ENCODE measurements at places on chromosomes 5 and 9.
A peak's percentile ranks its signal among the peaks of the same experiment; 100 is the strongest.

- DNase-seq = no peak
These were observed 455 bp upstream of the FER start for GRCh38 chr5:108747111-108747773.

- DNase-seq = no peak
These were observed 63.1 kb upstream of the MOCS2 start for GRCh38 chr5:53172630-53173029.

DNA sequence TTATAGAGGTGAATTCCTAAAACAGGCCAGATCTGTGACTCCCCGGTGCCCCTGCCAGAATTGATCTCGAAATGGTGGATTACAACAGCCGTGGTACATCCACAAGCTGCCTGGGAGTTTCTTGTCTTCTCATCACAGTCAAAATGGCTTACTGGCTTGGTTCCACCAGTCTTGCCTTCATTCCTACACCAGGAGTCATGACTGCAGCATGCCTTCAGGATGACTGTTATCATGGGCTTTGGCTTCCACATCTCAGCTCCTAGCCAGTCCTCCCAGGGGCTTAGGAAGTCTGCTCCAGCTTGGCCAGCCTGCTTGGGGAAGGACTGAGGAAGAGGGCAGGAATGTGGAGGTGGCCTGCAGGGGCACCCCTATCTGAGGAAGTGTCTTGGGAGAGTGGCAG, 132.9 kb upstream of the NR3C1 start:
- peak; percentile 98 for DNase-seq

DNA sequence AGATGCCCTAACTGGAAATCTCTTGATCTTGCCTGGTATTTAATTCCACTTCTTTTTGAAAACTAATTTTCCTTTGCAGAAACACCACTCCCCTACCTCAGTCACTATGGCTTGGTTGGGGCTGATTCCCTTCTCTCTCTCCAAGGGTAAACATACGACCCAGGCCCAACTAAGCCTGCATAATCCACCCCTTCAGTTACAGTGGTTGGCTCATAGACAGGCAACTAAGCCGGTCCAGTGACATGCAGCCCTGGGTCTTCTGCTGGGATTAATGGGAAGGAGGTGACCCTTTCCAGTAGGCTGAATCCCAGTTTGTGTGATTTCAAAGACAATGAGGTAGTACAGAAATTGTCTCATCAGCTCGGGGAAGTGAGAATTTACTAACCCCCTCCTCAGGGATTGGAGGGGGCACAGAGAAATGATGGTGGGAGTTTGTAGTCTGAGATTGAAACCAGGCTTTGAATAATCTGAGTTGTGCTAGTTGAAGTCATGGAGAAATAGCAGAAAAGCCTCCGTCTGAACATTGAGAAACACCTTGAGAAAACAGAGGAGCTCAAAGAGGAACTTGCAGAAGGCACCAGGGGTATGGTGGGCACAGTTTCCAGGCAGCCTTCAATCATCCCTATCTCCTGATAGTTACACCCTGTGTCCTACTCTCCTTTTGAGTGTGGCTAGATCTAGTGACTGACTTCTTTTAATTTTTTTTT, 148.9 kb downstream of the GCNT1 start:
- no peak for DNase-seq

- DNase-seq = peak; percentile 71
These were observed 118.1 kb downstream of the PRDM6 start for GRCh38 chr5:123207081-123207537.

DNA sequence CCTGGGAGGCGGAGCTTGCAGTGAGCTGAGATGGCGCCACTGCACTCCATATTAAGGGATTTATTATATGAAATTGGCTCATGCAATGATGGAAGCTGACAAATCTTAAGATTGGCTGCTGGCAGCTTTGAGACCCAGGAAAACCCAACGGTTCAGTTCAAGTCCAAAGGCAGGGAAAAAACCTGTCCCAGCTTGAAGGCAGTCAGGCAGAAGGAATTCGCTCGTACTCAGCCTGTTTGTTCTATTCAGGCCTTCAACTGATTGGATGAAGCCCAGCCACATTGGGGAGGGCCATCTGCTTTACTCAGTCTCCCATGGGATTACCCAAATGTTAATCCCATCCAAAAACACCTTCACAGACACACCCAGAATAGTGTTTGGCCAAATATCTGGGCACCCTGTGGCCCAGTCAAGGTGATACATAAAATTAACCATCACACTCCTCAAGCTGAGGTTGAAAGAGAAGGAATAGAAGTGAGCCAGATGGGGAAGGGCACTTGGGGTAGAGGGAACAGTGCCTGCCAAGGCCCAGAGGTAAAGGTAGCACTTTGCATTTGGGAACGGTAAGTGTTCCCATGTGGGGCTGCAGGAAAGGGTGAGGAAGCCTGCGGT, 8.5 kb upstream of the ORM1 start:
- DNase-seq = no peak

DNA sequence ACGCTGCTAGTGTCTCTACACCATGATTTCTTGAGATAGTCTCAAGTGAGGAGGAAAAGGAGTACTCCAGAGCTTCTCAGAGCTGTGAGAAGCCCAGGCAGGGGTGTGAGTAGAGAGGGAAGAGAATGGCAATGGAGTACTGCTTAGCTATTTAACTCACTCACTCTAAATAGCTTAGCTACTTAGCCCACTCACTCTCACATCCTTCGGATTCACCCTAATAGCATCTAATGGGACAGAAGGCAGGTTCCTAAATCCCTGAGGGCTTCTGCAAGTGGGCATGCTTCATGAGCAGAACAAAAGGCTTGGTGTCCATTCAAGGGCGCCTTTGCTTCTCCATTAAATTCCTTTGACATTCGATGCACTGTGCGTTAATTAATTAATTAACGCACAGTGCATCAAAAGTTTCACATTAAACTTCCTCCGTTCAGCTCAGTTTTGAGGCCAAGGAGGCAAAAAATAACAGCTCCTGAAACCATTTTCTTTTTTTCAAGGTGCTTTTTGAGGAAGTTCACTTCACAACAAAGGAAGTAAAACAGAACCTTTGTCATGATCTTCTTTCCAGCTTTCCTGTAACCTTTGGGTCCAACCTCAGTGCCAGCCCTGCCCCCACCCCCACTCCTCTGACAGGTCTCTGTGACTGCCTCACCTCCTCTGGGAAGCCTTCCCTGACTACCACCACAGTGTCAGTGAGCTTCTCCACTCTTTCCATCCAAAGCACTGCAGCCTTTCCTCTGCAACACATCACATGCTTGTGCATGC, 294.0 kb downstream of the SEC61B start:
- no peak for DNase-seq

DNA sequence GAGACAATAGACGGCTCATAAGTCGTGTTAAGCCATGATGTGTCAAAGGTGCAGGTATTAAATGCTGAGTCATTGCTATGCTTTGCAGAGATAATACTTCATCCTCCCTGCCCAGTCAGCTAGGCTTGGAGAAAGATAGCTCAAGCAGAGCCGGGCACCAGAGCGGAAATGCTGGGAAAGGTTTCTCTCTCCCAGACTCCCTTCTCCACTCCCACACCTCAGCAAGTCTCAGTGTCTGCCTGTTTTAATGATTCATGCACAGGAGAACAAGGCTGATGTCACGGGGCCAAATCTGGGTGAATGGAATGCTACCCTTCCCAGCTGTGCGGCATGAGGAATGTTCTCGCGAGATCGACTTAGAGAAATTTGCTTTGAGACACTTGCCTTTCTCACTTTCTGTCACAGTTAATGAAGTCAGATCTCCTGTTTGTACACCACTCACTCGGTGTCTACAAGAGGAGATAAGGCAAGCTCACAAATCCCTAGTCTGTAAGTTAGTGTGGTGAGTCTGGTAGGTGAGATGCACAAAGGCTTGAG, 204.4 kb downstream of the EFNA5 start:
- no peak for DNase-seq

DNA sequence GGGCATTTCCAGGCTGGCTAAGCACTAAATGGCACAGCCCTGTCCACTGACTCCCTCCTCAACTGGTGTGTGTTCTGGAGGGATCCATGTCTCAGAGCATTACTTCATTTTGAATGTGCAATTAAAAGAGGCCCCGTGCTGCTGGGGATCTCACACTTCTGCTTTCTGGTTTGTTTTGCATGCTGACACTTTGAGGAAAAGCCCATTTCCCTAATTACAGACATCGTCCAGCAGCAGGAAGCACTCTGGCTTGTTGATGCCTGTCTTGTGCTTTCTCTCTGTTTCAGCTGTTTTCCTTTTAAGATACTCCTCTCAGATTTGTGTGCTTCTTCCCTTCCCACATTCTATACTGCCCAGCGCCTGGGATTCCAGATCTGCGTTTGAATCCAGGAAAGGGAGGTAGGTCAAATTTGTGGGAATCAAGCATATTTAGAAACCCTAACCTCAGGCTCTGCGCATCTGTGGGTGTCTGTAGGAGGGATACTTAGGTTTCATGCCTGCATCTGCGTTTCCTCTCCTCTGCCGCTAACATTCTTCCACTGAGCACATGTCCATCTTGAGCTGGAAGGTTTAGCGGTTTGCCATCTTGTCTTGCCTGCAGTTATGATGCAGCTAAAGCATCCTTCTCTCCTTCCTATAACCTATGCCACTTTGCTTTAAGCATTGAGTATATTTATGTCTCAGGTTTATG, 25.7 kb downstream of the SYK start:
- no peak for DNase-seq

DNA sequence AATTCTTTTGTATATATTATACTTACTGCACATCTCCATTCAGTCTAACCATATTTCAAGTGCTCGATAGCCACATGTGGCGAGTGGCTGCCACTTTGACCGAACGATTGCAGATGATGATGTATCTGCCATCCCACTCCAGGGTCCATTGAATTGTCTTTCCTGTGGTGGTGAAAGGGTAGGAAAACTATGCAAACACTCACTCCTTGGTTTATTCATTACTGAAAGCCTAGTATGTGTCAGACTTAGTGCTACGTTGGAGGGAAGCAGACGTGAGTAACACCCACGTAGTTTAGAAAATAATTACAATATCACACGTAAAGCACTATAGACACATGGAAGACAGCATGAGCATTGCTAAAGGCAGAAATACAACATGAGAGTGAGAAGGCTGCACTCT, 353.7 kb downstream of the CSNK1G3 start:
- DNase-seq = peak; percentile 7

DNA sequence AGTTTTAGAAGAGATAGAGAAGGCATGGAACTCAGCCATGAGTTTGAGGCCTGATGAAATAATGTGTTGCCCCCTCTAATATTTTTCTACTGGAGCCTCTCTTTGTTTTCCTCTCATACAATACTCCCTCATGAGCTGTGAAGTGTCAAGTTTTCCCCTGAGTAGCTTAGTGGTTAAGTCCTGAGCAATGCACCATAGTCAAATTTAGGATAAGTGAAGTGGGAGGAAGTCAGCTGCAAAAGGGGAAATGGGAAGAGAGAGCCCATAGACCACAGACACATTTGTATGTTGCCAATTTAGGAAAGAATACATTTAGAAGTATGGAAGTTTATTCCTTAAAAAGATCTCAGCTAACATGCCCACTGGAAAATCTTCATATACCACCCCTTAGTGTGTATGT, 171.5 kb upstream of the NREP start:
- no peak for DNase-seq

DNA sequence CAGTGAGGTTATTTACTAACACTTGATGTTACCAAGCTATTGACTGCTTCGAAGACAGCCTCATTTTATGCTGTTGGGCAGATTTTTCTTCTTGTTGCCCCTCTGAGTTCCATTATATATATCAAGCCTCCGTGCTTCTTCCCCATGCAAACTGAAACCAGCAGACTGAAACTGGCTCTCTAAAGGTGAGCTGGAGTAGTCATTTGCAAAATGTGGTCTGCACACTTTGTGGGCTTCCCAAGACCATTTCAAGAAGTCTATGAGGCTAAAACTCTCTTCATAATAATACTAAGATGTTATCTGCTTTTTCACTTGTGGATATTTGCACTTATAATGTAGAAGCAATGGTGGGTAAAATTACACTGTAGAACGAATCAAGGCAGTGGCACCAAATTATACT, 13.9 kb downstream of the SLC36A1 start:
- DNase-seq = no peak

Data from GM23248 (cell line).